ENCODE measurements at places on chromosomes 5 and 9. TPM values are rescaled to one million over a fixed set of nuclear protein-coding genes. Genes with fewer than 3 reads are reported as not detected.
A peak's percentile ranks its signal among the peaks of the same experiment; 100 is the strongest.

DNA sequence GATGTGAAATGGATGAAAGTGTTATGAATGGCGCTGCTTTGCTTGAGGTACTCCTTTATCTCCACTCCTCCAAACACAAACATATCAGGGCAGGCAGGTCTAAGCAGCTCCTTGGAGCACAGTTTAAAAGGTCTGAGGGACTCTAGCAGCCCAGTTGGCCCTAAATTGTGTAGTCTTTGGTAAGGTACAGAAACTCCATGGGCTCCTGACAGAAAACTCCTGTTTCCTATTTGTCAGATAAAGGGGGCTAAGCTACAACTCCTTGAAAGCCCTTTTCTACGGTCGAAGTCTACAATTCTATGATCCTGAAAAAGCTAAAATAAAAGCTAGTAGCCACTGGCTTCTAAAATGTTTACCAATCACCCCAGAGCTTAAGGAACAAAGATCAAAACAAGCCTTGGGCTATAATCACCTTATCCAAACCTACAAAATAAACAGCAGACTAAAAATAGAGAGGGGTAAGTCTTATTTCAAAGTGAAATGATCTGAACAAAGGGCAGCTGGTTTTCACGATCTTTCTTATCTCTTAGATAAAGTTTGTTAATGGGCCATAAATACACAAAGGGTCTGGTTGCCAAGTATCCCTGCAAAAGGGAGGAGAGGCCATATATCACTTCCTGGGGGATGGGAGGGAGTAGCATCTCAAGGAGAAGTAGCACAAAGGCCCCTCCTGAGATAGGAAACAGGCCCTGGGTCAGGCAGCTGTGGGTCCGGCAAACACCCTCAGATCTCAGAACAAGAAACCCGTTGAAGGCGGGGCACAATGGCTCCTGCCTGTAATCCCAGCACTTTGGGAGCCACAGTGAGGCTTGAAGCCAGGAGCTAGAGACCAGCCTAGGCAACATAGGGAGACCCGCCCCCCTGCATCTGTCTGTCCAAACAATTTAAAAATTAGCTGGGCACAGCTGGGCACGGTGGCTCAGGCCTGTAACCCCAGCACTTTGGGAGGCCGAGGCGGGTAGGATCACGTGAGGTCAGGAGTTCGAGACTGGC, 28.3 kb upstream of the DENND4C start:
- no peaks in the 10 kb centered on the region for H3K27me3 ChIP-seq
- no peaks in the 10 kb centered on the region for H3K4me1 ChIP-seq

- no peaks in the 10 kb centered on the region for H3K36me3 ChIP-seq
- no peak overlapping the region for H3K4me3 ChIP-seq
- peak; percentile 36 for DNase-seq
- H3K27me3 ChIP-seq, result no peaks in the 10 kb centered on the region
- no peak overlapping the region for H3K27ac ChIP-seq
Measured at GRCh38 chr5:128674837-128675446, 136.9 kb upstream of the FBN2 start.

The PCDHA4 gene
- 0.25 TPM for polyA plus RNA-seq

DNA sequence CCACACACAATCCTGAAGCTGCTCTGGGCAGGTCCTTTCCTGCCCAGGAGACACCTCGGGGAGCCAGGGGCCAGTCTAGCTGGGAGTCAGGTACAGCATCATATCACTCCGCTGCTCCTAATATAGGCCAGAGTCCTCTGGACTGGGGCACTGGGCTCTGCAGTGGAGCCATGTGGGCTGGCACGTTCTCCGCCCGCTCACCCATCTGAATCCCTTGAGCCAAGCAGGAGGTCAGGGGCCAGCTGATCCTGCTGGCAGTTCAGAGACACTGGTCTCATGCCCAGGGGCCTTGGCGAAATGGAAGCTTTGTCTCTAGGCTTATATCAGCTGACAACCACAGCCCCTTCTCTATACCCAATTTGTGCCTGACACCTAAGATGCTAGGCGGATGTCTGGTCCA, 9.3 kb upstream of the CORO2A start:
- H3K4me3 ChIP-seq, result no peak overlapping the region
- DNase-seq, result no peak
- H3K4me1 ChIP-seq, result peaks cover 9% of the 10 kb centered on the region
- H3K27ac ChIP-seq, result no peak overlapping the region

The IL5 gene
- 0.61 TPM for polyA plus RNA-seq

DNA sequence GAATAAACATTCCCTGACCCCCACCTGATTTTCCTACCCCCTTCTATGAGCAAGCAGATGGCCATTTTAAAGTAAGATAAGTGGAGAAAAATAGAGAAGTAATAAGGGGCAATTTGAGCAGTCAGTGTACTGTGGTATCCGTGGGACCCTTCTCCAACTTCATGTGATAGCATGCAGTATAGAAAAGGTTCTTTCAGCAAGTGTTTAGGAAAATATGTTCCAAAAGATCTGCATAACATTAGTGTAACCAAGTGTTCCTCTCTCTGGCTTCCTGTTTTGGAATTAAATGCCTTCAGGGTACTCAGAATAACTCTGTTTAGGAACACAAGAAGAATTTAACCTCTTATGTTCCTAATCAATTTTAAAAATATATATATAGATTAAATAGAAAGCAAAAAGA, 134.9 kb downstream of the ATG10 start:
- no peak overlapping the region for H3K4me3 ChIP-seq
- peaks cover 13% of the 10 kb centered on the region for H3K4me1 ChIP-seq
- no peak overlapping the region for H3K27ac ChIP-seq

DNA sequence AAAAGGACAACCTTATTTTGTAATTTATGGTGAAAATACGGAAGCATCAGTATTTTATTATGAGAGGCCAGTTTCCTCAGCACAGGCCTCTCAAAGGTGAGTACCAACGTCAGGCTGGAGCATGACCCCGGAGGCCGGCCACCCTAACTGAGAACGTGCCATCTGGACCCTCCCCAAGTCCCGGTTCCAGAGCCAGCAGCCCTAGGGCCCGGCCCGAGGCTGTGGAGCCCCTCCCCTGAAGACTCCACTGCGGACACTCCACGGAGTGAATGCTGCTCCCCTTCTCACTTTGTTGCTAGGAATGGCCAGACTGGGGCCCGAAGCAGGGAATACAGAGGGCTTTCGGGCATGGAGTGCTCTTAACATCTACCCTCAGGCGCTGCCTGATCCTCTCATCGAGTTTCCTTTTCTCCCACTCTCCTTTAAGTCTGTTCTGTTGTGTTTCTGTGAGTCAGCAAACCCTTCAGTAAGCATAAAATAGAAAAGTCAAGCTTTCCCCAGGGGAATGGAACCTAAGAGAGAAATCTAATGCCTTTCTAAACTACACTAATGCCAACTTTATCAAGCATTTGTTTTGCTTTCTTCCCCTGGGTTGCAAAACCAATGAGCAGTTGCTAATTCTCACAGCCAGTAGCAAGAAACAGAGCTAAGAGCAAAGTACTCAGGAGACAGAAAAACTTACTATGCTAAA, 4.5 kb downstream of the BRD9 start:
- H3K27me3 ChIP-seq, result no peaks in the 10 kb centered on the region
- peaks cover 25% of the 10 kb centered on the region for H3K4me1 ChIP-seq
- peaks cover 83% of the 10 kb centered on the region for H3K36me3 ChIP-seq
- no peak overlapping the region for H3K4me3 ChIP-seq

The RASGEF1C gene
- polyA plus RNA-seq, result not detected

The PCDHGA2 gene
- 6.0 TPM for polyA plus RNA-seq

DNA sequence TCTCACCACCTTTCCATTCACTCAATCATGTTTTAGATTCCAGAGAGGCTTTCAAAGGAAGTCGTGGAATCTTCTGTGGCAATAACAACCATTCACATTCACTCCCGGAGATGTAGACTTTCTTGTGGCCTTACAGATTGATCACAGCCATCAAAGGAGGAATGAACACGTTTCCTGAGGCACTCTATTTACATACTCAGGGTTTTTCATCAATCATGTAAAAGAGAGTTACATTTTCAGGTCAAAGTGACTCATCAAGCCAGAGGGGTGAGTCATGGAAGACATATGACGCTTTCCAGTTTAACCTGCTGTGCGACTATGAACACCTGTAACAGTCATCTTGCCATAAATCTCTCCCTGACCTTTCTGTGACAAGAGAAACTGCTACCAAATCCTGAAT, 39.3 kb upstream of the RAD23B start:
- no peak overlapping the region for H3K4me3 ChIP-seq
- no peak overlapping the region for H3K27ac ChIP-seq
- no peak for DNase-seq
- no peaks in the 10 kb centered on the region for H3K4me1 ChIP-seq
- no peaks in the 10 kb centered on the region for H3K27me3 ChIP-seq

Measured in left lung (tissue), 14 donors.